Activated CD4-positive, alpha-beta T cell treated with anti-CD3 and anti-CD28 coated beads, Interleukin-2, amount 10 ng/mL, durations not matched to agents 24 days and 14 days (primary cell): ENCODE measurements at places on chromosomes 11 and 22.

DNA sequence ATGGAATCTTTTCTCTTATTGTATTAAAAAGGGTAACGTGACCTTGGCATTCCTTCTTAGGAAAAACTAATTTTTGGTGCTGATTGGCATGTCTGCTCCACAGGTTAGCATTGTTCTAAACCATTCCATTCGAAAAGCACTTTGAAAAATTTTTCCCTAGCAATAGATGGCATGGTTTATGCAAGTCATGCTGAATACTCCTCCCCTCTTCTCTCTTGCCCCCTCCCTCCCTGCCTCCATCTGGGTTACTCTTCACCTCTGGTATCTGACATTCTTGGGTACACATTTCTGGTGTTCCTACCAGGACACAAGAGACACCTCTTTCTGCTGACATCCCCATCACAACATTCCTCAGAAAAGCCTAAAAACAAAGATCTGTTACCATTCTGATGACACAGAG, 1.5 kb upstream of the SLC22A25 start:
- DNase-seq = no peak

- DNase-seq = peak; percentile 69
These were observed 1.4 kb downstream of the NECTIN1 start for GRCh38 chr11:119727523-119728151.

DNA sequence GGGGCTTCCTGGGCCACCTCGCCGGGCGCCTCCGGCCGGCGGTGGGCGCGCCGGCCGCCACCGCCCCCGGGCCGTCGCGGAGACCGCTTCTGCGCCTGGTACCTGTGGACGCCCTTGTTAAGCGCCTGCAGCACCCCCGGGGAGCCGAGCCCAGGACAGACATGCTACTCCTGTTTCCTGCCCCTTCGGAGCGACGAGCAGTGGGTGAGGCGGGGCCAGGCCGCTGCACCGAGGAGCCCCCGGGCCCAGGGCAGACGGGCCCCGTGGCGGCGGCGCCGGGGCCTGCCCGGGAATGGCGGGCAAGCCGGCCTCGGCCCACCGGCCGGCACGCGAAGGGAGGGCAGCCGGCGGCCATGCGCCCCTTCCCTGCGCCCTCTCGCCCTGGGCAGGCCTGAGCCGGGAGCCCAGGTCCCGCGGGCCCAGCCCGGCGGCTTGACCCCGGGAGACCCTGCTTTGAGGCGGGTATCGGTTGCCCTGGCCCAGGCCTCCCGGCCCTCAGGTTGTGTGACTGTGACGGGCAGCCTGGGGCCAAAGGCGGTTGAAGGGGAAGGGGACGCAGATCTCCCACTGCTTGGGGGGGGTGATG, 789 bp upstream of the KDM2A start:
- peak; percentile 86 for DNase-seq

- no peak for DNase-seq
These were observed 90.9 kb upstream of the LINC01488 start for GRCh38 chr11:69390561-69390960.

- DNase-seq = no peak
These were observed 78.8 kb downstream of the ST3GAL4 start for GRCh38 chr11:126433989-126434949.

DNA sequence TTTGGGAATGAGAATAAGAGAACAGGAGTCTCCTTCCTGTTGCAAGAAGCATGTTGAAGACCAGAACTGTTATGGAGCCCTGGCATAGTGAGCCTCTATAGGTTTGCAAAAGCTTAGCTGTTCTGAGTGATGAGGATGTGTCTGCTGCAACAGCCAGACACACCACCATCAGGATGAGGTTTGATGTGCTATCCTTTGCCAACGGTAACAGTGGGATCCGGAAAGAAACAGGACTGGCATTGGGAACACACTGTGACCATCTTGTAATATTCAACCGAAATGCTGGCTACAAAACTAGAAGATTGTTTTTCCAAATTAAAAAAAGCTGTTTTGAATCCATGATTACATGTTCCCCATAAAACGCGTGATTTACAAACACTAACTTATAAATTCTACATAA, 117.0 kb downstream of the ME3 start:
- no peak for DNase-seq

GRCh38 chr11:111305162-111305802, 6.9 kb downstream of the POU2AF3 start:
- DNase-seq = no peak

- no peak for DNase-seq
These were observed 1.0 kb upstream of the LIF start for GRCh38 chr22:30247561-30247960.

- DNase-seq = no peak
These were observed 4.3 kb downstream of the IL2RB start for GRCh38 chr22:37145180-37146050.

- no peak for DNase-seq
These were observed 66.1 kb downstream of the PANX1 start for GRCh38 chr11:94194712-94195111.

DNA sequence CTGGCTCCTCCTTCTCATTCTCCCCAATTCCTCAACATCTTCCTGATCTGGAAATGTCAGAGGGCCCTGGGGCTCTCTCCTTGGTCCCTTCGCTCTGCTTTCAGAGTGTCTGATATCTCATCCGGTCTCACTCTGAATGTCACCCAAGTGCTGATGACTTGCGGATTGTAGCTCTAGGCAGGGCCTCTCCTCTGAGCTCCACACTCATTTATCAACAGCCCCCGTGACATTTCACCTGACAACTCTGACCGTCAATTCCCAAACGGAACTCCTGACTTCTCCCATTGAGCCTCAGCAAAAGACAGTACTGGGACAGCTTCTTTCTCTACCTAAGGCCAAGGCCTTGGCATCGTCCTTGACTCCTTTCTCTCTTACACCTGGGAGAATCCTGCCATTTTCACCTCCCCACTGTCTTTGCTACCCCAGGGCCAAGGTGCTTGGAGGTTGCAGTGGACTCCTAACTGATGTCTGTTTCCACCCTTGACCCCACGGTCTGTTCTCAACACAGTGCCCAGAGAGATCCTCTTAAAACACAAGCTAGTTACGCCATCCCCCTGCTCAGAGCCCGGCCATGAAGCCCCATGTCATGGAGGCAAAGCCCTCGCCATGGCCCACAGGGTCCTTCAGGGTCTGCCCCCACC, 57.5 kb upstream of the THY1 start:
- DNase-seq = no peak

DNA sequence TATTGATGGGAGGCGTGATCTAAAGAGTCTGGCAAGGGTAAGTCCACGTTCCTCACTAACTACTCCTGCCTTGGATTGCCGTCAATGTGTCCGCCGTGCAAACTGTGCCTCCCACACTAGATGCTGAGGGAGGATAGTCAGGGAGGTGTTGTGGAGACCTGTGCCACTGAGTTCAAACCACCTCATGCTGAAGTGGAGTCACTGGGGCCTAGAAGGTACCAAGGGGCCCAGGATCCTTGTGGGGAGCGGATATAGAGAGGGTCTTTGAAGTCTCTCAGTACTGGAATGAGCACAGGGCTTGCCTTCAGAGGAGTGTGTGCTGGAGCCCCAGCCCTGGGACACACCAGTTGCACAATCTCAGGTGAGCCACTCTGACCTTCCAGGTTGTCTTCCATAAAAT, 27.1 kb upstream of the TMPRSS4 start:
- no peak for DNase-seq

GRCh38 chr22:17699696-17700340, 61.3 kb downstream of the BCL2L13 start:
- DNase-seq = no peak

DNA sequence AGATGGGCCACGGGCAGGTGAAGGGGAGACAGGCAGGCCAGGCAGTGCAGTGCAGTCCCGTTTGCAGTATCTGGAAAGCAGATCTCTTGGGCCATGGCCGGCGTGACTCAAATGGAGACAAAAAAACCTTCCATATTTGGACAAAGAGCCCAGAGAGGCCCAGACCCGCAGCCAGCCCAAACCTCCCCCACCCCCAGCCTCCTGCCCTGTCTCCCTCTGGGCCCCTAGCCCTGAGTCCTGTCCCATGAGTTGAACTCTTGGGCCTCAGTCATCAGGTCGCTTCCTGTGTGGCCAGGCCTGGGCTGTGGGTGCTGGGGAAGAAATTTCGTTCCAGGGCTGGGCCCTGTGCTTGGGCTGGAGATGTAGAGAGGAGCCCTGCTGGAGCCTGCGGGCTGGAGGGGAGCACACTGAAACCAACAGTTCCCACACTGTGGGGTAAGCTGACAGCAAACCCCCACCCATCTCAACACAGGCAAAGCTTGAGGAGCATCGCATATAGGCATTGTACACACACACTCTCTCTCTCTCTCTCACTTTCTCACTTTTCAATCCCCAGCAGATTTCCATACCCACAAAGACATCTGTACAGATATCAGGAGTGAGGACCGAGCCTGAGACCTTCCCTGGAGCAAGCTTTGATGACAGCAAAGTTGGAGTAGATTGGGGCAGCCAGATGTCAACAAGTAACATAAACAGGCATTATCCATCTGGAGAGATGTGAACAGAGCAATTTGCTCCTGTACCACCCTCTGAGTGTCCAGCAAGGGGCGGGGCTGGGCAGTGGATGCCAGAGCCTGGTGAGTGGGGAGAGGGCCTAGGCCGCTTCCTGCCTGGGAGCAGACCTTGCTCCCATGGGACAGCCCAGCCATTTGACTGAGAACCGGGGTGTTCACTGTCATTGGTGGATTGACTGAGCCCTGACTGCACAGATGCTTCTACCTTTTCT, 17.2 kb downstream of the ARHGEF17 start:
- no peak for DNase-seq

DNA sequence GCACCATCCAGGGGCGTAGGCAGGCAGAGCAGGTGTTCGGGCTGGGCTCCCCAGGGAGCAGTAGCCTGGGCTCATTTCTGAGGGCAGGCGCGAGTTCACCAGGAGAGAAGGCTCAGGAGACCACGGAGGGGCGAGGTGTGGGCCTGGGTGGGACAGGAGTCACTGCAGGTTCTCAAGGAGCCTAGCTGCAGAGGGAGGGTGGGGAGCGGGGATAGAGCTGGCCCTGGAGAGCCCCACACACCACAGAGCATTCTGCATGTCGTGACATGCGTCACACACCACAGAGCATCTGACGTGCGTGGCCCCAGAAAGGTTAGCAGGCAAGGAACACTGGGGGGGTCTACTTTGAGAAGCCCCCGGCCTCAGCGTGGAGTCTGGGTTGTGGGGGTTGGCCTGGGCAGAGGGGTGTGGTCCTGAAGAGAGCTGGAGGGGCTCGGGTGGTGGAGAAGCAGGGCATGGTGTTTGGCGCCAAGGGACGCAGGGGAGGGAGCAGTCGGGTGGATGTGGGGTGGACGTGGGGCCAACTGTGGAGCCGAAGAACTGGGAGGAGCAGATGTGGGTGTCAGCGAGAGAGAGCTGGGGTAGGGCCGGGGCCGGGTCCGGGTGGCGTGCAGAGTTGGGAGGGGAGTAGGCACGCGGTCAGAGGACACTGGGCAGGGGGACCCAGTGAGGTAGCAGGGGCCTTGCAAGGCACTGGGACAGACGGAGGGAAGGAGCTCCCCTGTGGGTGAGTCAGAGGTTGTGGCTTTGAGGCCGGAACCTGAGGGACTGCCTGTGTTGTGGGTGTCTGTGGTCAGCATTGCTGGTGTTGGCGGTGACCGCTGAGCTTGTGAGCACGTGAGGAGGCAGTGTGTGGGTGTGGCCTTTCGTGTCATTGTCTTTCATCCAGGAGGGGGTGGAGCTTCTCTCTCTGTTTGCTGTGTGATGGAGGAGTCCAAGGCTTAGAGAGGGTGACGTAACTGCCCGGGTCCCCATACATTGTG, 25.5 kb downstream of the CTTN start:
- DNase-seq = peak; percentile 64

- no peak for DNase-seq
These were observed 25.7 kb downstream of the AGBL2 start for GRCh38 chr11:47689480-47689879.

DNA sequence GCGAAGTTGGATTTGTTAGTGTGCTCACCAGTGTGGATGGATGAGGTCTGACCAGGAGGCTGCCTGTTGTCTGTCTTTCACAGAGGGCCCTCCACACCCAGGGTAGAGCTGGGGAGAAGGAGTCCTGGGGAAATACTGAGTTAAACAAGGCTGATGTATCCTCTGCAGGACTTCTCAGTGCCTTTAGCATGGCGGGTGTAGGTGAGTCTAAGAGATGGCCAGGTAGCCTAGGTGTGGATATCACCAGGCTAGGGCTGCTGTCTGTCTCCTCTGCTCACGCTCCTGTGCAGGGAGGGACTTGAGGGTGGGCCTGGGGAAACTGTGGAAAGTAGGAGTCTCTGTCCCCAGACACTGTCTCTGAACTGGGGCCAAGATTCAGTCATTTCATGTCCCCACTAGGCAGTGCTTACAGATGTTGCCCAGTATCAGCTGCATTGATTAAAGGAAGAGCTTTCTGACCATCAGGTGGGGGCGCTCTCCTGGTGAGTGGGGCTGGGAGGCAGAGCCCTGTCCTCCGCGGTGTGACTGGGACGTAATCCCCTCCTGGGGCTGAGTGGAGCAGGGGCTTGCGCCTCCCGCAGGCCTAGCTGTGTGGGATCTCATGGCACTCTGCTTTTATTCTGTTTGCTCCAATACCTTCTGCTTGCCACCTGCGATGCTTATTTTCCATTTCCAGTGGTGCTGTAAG, 35.5 kb upstream of the CCDC188 start:
- DNase-seq = no peak

DNA sequence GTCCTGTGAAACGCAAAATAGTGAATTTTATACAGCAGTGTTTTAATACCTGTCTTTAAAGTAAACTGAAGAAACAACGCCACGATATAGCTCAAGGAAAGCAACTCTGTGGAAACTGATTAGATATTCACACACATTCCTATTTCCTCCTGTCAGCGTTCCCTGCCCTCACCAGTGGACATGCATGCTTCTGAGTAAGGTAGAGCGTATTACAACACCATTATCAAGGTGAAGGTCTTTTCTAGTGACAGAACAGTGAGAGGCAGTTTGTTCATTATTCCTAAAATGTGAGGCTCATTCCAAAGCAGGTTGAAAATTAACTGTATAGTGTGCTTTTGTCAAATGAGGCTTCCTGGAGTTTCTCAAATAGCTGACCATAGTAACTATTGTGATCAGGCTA, 153.1 kb downstream of the DDX10 start:
- DNase-seq = no peak

DNA sequence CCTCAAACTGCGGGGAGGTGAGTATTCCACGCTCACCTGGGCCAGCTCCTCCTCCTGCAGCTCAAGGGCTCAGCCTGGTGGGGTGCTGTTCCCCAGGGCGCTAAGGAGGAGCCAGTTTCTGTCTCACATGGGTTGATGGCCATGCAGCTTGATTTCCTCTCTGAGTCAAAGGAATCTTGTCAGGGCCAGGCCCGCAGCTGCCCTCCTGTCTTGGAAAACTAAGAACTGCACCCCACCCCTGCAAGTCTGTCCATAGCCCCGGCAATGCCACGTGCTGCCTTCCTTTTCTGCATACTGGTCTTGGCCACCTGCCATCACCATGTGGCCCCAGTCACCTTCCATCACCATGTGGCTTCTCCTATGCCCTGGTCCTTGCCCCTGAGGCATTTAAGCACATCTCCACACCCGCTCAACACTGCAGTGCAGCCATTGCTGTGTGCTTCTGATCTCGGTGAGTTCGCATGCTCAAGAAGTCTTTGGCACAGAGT, 35.2 kb upstream of the CLDN5 start:
- DNase-seq = no peak
